ENCODE measurements at places on chromosomes 11 and 22.

DNA sequence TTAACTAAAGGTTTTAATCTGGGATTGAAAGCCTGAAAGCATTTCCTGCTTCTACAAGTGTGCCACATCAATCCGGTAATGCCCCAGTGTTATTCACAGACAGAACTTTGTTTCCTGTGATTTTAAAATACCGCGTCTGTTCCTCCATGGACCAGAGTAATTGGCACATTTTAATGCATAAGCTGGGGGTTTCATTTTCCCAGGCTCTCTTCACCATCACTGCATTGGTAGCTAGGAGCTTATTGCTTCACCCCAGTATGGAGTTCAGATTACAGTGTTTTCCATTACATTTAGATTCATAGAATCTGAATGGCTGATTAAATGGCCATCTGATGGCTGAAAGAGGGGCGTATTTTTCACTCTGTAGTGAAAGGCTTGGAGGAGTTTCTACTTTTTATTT lies 25.7 kb upstream of the CRTAM start:
- H3K4me3 ChIP-seq: no peak overlapping the region
- peaks cover 31% of the 10 kb centered on the region for H3K4me1 ChIP-seq
- H3K27me3 ChIP-seq: no peaks in the 10 kb centered on the region
- DNase-seq: no peak

DNA sequence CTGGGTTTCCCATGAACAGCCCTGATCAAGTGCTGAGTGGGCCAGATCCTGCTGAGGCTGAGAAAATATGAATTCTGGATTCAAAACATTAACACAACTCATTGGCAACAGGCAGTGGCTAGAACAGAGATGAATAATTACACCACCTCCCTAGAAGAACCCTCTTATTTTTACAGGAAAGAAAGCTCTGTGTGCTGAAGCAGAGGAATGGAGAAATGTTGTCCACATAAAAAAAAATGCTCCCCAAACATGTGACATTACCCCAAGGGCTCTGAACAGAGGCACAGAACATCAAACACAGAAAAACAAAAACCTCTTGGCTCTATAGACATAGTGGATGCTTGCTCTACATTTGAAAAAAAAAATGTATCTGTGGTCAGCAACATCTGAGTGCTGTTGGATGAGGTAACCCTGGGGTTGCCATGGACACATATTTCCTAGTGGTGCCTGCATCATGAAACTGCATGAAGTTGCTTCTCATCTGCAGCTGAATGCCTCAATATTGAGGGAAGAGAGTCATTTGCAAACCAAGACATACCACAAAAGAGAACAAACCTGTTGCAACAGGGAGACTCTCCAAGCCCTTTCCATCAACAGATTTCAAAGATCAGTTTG lies 98.8 kb downstream of the SNX19 start:
- no peaks in the 10 kb centered on the region for H3K36me3 ChIP-seq
- peaks cover 10% of the 10 kb centered on the region for H3K27me3 ChIP-seq
- no peak for DNase-seq
- H3K4me1 ChIP-seq: no peaks in the 10 kb centered on the region
- H3K27ac ChIP-seq: no peak overlapping the region

DNA sequence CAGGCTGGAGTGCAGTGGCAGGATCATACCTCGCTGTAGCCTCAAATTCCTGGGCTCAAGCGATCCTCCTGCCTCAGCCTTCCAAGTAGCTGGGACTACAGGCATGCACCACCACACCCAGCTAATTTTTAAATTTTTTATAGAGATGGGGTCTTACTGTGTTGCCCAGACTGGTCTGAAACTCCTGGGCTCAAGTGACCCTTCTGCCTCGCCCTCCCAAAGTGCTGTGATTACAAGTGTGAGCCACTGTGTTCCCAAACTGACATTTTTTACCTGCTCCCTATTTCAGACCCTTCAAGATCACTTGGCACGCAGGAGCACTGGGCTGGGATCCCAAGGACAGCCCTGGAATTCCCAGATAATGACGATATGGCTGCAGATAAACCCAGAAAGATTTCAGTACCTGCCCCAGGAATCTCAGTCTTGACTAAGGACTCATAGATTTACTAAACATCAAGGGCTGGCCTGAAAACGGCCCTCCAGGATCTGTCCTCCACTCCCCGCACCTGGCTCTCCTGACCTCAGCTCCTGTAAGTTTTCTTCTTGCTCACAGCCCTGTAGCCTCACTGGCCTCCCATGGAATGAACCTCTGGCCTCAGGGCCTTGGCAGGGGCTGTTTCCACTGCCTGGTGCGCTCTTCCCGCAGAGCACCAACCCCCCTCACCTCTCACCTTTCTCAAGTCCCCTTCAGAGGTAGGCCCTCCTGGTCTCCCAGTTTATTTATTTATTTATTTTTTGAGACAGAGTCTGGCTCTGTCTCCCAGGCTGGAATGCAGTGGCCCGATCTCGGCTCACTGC lies 3.6 kb upstream of the CSNK1E start:
- no peaks in the 10 kb centered on the region for H3K36me3 ChIP-seq
- H3K27me3 ChIP-seq: no peaks in the 10 kb centered on the region
- DNase-seq: no peak
- peaks cover 10% of the 10 kb centered on the region for H3K4me1 ChIP-seq
- H3K27ac ChIP-seq: no peak overlapping the region
- no peak overlapping the region for H3K4me3 ChIP-seq

GRCh38 chr11:61495801-61496601 lies 12.5 kb upstream of the LRRC10B start:
- DNase-seq: no peak
- no peaks in the 10 kb centered on the region for H3K27me3 ChIP-seq
- no peaks in the 10 kb centered on the region for H3K4me1 ChIP-seq
- no peak overlapping the region for H3K4me3 ChIP-seq
- no peak overlapping the region for H3K27ac ChIP-seq

GRCh38 chr11:69664901-69665300 lies 10.3 kb downstream of the LTO1 start:
- H3K27me3 ChIP-seq: no peaks in the 10 kb centered on the region
- DNase-seq: no peak
- no peak overlapping the region for H3K27ac ChIP-seq
- H3K36me3 ChIP-seq: no peaks in the 10 kb centered on the region

GRCh38 chr22:39610766-39611165 lies 40.2 kb downstream of the CACNA1I start:
- no peak overlapping the region for H3K27ac ChIP-seq
- no peak for DNase-seq
- peaks cover 2% of the 10 kb centered on the region for H3K27me3 ChIP-seq

DNA sequence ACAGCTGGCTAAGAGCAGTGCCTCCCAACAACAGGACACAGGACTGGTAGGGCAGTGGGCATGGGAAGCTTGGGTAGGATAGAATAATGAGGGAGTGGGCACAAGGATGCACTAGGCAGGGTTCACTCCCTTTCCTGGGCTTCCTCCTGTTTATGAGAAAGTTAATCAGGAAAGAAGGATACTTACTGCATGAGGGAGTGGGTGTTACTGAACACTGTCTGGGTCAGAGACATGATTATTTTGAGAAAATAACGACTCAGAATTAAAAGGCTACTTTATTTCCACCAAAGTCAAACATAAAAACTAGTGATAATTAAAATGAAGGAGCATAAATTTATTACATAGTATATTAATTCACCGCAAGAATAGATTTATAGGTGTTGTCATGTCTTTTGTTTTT lies 35.8 kb downstream of the NCAM1 start:
- no peak overlapping the region for H3K27ac ChIP-seq
- no peak overlapping the region for H3K4me3 ChIP-seq
- no peaks in the 10 kb centered on the region for H3K27me3 ChIP-seq
- no peaks in the 10 kb centered on the region for H3K4me1 ChIP-seq
- DNase-seq: no peak

DNA sequence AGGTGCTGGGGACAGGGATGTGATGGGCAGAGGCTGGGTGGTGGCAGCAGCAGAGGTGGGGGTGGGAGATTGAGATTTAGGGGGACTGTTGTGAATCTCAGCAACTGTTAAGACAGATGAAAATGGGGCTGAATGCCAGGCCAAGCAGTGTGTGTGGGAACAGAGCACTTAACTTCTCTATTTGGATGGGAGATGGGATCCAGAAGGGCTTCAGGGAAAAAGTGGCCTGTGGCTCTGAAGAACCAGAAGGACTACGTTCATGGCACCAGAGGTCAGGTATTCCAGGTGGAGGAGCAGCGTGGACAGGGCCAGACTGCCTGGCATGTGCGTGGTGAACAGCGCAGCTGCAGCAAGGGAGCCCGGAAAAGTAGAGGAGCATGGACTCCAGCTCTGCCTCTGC lies 82.6 kb upstream of the SYT13 start:
- no peak for DNase-seq
- H3K27ac ChIP-seq: no peak overlapping the region
- H3K36me3 ChIP-seq: no peaks in the 10 kb centered on the region
- H3K27me3 ChIP-seq: peaks cover 45% of the 10 kb centered on the region

- no peaks in the 10 kb centered on the region for H3K36me3 ChIP-seq
- no peaks in the 10 kb centered on the region for H3K4me1 ChIP-seq
- no peaks in the 10 kb centered on the region for H3K27me3 ChIP-seq
- no peak overlapping the region for H3K27ac ChIP-seq
Observed at GRCh38 chr11:2831781-2832532, 53.6 kb downstream of the CDKN1C start.

DNA sequence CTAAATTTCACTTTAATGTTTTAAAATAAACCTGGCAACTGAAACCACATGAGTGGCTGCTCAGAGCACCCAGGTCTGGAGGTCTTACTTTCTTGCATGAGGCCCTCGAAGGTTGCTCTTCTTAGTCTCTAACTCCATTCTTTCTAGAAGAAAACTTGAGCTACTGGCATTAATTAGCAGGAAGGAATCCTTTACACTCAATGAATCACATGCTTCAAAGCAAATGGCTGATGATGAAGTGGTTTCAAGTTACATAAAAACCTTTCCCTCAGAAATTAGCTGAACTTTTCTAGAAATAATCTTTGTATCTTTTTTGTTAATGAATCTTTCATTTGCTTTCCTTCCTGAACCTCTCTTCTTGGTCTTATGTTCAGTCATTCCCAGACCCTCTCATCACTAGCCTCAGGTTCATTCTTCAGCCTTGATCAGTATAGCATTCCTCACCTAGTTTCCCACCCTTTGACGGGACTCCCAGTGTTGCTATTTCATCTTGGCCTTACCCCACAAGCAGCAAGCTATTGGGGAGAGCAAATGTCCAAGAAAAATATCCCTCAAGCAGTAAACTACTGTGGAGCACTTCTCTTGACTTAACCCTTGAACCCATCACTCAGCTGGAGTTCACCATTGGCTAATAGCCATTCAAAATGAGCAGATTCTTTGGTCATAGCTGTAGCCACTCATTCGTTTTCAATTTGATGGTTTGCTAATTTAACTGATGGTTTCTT lies 75.1 kb downstream of the INSC start:
- no peaks in the 10 kb centered on the region for H3K27me3 ChIP-seq
- no peaks in the 10 kb centered on the region for H3K36me3 ChIP-seq

GRCh38 chr11:66617155-66617834 lies 865 bp downstream of the RBM14 start:
- peaks cover 64% of the 10 kb centered on the region for H3K4me1 ChIP-seq
- DNase-seq: no peak
- no peaks in the 10 kb centered on the region for H3K27me3 ChIP-seq
- H3K36me3 ChIP-seq: no peaks in the 10 kb centered on the region

- DNase-seq: no peak
- no peak overlapping the region for H3K4me3 ChIP-seq
- no peaks in the 10 kb centered on the region for H3K4me1 ChIP-seq
- H3K27ac ChIP-seq: no peak overlapping the region
- no peaks in the 10 kb centered on the region for H3K36me3 ChIP-seq
Observed at GRCh38 chr22:28983788-28984441, 77.7 kb downstream of the C22orf31 start.

DNA sequence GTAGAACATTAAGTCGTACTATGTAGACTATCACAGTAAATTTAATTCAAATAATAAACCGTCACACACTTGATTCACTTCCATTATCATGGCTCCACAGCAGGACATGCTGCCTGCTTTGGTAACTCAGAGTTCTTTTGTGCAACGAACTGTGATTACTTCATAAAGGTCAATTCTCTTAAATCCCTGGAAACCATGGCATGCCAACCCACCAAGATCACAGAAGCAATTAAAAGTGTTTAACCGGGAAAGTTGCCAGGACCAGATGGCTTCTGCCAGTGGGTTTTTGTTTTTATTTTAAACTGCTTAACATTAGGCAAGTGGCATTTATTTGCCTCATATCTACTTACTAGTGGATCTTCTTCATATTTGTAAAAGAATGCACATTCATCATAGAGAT lies 1162.1 kb downstream of the DLG2 start:
- no peak overlapping the region for H3K4me3 ChIP-seq
- DNase-seq: no peak
- no peak overlapping the region for H3K27ac ChIP-seq
- H3K36me3 ChIP-seq: no peaks in the 10 kb centered on the region
- H3K27me3 ChIP-seq: no peaks in the 10 kb centered on the region
- no peaks in the 10 kb centered on the region for H3K4me1 ChIP-seq

- no peak overlapping the region for H3K4me3 ChIP-seq
- no peaks in the 10 kb centered on the region for H3K36me3 ChIP-seq
- H3K4me1 ChIP-seq: no peaks in the 10 kb centered on the region
- no peak overlapping the region for H3K27ac ChIP-seq
- DNase-seq: no peak
Observed at GRCh38 chr11:82791779-82792178, 58.1 kb upstream of the FAM181B start.

- no peak overlapping the region for H3K4me3 ChIP-seq
- no peaks in the 10 kb centered on the region for H3K27me3 ChIP-seq
- no peak overlapping the region for H3K27ac ChIP-seq
Observed at GRCh38 chr11:83641511-83641910, 355.3 kb upstream of the CCDC90B start.

GRCh38 chr22:42270510-42271190 lies at the start of gene TCF20:
Gene TCF20, minus strand, starts transcription at chr22:42270653. Its CDS starts 55,348 bp downstream, at chr22:42215305.
- no peaks in the 10 kb centered on the region for H3K27me3 ChIP-seq
- H3K36me3 ChIP-seq: no peaks in the 10 kb centered on the region
- peak; percentile 90 for DNase-seq
- H3K27ac ChIP-seq: peak within 1 kb of the TSS; percentile 61
- H3K4me1 ChIP-seq: peaks cover 14% of the 10 kb centered on the region

DNA sequence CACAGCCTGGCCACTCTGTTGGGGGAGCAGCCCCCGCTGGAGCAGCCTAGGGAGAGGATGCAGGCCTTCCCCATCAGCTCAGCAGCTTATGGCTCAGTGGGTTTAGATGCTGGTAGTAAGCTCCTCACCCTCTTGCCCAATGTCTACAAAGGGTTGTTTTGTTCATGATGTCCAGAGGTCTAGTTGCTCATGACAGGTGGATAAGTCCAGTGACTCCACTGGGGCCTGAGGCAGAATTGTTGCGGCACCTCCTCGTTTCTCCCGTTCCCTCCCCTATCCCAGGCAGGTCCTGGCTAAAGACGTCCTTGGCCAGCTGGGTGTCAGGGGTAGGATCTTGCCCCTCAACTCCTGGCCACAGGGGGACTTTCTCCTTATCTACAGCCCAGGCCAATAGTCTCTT lies 233.5 kb upstream of the B3GAT1 start:
- no peaks in the 10 kb centered on the region for H3K27me3 ChIP-seq
- H3K4me1 ChIP-seq: no peaks in the 10 kb centered on the region
- no peak overlapping the region for H3K27ac ChIP-seq
- no peaks in the 10 kb centered on the region for H3K36me3 ChIP-seq
- H3K4me3 ChIP-seq: no peak overlapping the region

Measured in B cell (primary cell).